ENCODE measurements at places on chromosomes 12 and 14.

- peak; percentile 29 for DNase-seq
Observed at GRCh38 chr14:52015411-52016030, 26.2 kb downstream of the RTRAF start.

- peak; percentile 9 for DNase-seq
Observed at GRCh38 chr12:81615026-81615588, 144.0 kb downstream of the PPFIA2 start.

DNA sequence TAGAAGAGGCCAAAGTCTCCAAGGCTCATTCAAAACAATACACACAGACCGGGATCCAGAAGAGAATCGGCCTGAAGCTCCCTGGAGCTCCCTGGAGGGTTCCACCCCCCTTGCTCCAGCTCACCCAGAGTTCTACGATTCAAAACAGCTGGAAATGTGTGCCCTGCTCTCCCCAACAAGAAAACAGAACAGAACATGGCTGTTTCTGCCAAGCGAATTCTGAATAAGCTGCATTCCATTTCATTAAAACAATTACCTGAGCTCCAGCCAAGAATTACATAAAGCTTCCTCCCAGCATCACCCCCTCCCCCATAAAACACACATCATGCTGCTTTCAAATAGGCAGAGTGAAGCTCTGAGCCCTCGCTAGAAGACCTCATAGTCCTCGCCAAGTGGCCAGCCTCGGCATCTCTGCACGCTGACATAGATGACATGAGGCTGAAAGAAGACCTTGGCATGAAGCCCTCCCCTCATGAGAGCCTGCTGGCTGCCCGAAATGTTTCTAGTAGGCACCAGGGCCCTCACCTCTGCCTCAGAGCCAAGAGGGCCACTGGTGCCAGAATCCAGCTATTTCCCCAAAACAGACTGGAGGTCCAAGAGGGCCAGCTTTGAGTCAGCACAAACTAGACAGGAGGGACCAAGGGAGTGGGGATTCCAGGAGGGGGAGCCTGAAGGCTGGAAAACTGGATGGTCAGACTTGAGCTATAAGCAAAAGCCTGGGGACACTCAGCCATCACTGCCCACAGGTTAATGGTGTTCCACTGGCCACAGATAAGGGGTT is 8.3 kb downstream of the PXN start:
- DNase-seq, result peak; percentile 92

GRCh38 chr14:77343662-77344061 is 22.8 kb downstream of the GSTZ1 start:
- DNase-seq, result no peak

- no peak for DNase-seq
Observed at GRCh38 chr12:127257366-127257935, 1009.5 kb upstream of the TMEM132C start.

- DNase-seq, result no peak
Observed at GRCh38 chr12:84412226-84412625, 500.4 kb downstream of the SLC6A15 start.

DNA sequence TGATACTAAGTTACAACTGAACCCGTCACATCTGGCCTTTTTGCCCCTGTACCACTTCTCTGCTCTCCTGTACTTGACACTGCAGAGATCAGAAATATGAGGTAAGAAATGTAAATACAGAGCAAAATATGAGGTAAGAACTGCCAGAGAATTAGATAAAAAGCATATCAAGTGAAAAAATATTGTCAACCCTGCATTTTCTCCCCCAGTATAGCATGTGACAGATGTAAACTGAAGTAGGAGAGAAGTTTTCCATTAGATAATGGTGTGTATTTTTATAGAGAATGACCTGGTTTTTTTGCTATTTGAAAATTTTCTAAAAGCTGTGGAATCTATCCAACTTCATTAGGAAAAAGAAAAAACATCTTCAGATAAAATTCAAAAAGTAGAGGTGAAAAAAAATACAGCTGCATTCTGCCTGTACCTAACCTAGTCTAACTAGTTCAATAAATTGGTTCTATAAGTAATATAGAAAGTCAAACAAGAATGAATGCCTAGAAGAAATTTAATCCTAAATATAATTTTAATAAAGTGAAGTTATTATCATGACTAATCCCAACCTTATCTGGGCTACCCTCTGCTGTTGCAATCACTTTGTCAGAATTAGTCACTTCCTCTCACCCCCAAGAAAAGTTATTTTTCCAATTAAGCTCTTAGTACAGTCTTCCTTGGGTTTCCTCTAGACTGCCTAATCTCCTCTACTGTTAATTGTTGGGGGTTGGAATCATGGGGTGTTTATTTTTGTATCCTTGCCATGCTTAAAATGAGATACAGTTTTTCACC is 210.0 kb downstream of the RASSF9 start:
- DNase-seq, result peak; percentile 44

DNA sequence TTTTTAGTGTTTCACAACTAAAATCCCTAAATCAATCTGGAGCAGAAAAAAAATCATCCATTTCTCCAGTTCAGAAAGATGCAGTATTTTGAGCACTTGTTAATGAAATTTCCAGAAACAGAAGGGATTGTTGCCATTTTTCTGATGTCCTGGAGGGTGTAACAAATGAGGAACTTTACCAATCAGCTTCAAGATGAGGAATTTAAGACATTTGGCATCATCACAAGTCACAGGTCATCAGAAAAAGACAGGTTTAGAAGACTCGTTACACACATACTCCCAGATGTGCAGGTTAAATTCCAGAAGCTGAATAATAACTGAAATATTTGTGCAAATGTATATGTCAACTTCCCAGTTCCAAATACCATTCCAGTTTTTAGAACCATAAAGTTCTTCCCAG is 482 bp upstream of the PSMC1 start:
- DNase-seq, result no peak

DNA sequence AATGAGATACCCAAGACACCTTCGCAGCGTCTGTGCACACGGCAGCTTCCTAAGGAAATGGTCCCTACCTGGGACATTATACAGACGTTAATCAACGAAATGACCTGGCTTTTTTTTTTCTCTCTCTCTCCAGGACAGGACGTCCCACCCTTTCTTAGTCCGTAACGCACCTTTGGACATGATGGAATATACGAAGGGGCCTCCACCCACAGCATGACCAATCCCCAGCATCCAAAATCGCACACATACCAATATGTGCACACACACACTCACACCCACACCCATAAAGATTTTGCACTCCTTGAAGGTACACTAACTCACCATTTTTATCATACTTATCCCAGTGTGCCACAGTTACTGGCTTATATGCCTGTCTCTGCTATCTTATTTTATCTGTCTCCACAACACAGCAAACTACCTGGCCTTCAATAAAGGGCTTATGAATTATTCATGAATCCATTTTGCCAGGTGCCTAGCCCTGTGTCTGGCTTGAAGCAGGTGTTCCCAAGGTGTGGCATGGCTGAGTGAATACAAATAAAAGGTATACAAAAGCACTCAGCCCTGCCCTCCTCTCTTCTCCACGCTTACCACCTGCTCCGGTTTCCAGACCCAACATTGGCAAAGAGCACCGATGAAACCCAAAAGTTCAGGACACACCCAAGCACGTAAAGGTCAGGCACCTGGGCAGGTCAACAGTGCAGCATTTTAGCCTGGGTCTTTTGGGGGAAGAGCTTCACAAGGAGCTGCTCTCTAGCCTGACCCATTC is 2.2 kb downstream of the SCNN1A start:
- DNase-seq, result no peak

DNA sequence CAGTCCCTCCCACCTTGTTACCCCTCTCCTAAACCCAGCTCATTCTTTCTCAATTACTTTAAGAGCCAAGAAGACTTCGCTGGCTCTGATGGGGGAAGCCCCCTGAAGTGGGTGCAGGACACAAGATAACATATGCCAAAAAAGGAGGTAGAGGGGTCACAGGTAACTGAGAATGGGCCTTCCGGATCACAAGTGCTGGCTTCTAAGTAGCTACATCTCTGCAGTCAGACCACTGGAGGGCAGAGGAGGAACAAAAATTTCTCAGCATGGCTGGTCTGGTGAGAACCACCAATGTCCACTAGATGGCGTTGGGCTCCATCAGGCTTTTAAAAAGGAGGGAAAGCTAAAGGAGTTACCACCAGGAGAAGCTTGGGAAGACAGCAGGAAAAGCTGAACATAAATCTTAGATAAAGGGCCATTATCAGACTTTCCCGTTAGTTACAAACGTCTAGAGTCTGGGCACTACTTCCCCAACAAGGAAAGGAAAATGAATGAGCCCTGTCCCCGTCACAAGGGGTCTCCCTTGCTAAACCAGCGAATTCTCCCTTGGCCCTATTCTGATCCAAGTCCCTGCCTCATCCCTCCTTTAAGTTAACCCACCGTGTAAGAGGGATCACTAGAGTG is 11.6 kb upstream of the CDH24 start:
- peak; percentile 94 for DNase-seq

DNA sequence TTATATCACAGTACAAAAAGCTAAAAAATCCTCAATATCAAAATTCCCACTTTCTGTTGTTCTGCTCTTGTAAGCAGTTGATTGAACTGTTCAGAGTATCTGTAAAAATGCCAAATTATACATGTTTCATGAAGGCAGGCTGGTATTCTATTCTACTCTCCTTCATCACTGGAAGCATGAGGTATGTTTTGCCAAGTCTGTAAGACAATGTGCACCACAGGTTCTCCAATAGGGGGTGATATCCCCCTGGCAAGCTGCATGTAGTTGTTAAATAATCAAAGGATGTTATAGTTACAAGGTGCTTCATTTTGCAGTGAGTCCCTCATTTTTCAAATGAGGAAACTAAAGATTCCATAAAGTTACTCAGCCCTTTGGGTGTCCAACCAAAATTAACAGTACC is 15.1 kb upstream of the NEK9 start:
- peak; percentile 42 for DNase-seq

- no peak for DNase-seq
Observed at GRCh38 chr12:114917953-114918352, 234.0 kb upstream of the TBX3 start.

DNA sequence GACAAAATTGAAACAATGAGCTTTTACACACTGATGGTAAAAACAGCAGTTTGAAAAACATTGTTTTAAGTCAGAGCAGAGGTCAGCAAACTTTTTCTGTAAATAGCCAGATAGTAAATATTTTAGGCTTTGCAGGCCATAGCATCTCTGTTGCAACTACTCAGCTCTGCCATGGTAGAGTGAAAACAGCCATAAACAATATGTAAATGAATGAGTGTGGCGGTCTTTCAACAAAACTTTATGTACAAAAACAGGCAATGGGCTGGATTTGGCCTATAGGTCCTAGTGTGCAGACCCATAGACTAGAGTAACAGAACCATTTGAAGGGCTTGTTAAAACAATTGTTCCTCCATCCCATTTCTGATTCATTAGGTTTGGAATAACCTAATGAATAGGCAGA is 114.8 kb downstream of the TGFB3 start:
- no peak for DNase-seq

DNA sequence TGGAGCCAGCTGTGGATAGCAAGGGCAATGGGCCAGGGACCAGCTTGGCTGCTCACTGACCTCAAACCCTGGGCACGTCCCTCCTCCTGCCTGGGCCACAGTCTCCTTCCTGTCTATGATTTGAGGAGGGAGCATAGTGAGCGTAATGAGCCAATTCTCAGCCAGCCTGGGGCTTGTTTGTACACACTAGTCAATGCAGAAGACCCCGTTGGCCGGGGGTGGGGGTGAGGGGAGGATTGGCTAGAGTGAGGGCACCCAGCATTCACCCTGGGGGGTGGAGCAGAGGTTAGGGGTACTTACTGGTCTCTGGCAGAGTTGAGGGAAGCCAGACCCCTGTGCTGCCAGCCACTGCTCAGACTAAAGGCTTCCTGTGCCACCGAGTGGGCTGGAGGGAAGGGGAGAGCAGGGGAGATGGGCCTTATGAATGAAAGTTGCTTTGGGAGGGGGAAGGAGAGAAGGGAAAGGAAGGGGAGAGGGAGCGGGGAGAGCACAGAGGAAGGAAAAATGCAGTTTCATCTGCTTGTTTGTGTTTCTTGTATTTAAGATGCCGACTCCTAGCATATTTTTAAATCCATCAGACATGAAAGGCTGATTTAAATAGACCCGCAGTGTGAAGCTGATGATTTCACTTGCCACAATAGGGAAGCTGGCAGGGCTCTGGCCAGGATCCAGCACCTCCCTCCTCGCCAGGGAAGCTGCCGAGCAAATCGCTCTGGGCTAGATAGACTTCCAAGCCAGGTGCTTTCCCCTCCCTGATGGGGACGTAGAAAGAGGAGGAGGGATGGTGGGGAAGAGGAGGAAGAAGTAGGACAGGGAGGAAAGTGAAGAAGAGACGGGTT is 114.0 kb downstream of the PRMT8 start:
- peak; percentile 66 for DNase-seq

GRCh38 chr12:131167334-131167733 is 213.6 kb downstream of the ADGRD1 start:
- DNase-seq, result peak; percentile 13

GRCh38 chr14:64465831-64466554 is 694 bp downstream of the AKAP5 start:
- DNase-seq, result peak; percentile 77

- DNase-seq, result no peak
Observed at GRCh38 chr12:58347691-58348090, 406.3 kb downstream of the ATP23 start.

- DNase-seq, result no peak
Observed at GRCh38 chr12:132415327-132416120, 74.4 kb upstream of the FBRSL1 start.

Measured in astrocyte of the hippocampus (primary cell).